ENCODE measurements at places on chromosomes 3 and 15.
A peak's percentile ranks its signal among the peaks of the same experiment; 100 is the strongest.

DNA sequence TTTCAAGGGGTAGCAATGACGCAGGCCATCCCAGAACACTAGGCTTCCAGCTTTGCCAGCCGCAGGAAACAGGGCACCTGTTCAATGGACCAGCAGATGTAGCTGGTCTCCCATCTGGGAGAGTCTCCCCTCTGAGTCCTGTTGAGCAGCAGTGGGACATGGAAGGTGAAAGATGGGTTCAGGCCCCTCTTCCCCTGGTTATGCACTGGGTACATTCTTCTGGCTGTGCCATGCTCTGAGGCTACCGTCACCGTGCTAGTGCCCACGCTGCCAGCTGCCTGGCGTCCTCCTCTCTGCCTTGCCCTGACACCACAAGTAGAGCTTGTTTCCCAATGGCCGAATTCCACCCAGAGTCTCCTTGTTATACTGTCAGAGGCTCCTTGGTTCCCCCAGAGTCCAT is 63.1 kb downstream of the TLE3 start:
- DNase-seq = no peak

DNA sequence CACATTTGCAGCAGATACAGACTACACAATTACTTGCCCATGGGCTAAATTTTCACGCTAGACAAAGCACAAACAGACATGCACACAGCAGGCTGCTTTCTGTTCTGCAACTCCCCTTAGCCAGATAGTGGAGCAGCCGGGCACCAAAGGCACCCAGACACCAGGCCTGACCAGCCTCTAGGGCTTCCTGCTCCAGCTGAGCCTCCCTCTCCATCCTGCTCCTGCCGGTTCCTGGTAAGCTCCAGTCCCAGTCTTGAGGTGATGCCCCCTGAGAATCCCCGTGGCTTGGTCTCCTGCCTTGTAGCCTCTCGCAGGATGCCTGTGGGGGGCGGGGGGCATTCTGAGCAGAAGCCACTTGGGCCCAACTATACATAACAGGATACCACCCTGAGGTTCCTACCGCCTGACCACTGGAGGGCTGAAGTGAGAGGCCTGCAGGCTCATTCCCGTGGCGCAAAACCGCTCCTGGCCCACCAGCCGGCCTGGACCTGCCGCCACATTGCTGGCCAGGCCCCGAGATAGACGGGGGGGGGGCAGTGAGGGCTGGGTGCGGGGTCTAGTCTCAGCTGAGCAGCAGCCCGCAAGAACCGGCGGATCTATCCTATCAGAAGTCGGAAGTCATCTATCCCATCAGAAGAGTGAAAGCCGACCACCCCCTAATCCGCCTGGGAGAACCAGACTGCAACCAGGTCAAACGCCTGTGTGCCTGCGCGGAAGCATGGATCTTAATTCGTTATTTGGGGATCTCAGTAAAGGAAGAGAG is 3.9 kb downstream of the FOXL2 start:
- DNase-seq = peak; percentile 67

DNA sequence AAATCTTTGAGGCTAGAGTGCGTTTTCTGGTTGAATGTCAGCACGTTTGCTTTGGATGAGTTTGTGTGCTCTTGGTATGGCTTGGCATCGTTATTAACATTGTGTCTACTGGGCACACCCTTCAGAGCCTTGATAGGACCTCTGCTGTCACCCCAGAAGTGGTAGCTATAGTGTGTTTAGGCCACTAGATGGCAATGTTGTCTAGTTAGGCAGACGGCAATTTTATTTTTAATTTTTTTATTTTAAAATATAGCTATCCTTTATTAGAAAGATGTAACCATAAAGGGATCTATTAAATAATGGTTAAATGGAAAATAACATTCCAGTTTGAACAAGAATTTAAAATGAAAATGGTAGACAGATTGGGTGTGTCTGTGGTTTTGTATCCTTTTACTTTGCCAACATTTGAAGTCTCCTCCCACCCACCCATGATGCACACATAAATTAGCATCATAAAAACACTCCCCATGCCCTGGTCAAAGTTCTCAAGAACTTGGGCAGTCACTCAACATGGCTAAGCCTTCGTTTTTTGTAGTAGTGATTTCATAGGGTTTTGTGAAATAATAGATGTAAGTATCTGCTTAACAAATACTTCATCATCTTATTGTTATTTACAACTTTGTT is 200.7 kb downstream of the KCNH8 start:
- DNase-seq = peak; percentile 48

DNA sequence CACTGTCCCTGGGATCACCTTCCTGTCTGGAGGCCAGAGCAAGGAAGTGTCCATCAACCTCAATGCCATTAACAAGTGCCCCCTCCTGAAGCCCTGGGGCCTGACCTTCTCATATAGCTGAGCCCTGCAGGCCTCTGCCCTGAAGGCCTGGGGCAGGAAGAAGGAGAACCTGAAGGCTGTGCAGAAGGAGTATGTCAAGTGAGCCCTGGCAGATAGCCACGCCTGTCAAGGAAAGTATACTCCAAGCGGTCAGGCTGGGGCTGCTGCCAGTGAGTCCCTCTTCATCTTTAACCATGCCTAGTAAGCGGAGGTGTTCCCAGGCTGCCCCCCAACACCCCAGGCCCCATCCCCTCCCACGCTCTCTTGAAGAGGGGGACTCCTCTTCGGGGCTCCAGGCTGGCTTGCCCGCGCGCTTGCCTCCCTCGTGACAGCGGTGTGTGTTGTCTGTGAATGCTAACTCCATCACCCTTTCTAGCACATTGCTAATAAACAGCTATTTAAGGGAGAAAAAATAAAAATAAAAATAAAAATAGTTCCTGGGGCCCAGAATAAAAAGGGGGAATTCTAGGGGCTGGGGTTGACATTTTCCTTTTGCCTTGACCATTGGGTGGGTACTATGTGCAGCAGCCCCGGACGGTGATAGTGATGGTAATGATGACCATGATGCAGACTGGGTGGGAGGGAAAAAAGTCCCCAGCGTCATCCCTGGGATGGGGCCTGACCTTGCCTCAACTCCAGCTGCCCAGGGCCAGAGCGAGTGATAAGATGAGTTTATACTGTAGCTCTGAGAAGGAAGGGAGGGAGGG is 3.3 kb upstream of the ALAS1 start:
- no peak for DNase-seq

- DNase-seq = no peak
Measured at GRCh38 chr3:179840985-179841384, 188.1 kb downstream of the USP13 start.

DNA sequence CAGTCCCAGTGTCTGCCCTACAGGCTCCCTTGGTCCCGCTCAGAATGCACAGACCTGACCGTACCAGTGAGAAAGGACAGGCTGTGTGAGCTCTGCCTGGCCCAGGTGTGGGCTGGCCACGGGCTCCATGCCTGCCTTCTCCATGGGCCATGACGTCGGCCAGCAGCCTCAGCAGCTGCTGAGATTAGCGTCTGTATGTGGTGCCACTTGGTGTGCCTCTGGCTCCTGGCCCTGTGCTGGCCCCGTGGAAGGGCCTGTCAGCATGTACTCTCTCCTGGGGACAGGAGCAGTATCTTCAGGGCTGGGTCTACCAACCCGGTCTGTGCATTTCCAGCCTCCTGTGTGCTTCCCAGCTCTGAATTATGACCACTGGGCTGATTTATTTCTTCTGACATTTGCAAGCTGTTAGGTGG is 25.7 kb downstream of the KLF13 start:
- no peak for DNase-seq

- no peak for DNase-seq
Measured at GRCh38 chr3:9298236-9298635, 48.8 kb upstream of the SRGAP3 start.

DNA sequence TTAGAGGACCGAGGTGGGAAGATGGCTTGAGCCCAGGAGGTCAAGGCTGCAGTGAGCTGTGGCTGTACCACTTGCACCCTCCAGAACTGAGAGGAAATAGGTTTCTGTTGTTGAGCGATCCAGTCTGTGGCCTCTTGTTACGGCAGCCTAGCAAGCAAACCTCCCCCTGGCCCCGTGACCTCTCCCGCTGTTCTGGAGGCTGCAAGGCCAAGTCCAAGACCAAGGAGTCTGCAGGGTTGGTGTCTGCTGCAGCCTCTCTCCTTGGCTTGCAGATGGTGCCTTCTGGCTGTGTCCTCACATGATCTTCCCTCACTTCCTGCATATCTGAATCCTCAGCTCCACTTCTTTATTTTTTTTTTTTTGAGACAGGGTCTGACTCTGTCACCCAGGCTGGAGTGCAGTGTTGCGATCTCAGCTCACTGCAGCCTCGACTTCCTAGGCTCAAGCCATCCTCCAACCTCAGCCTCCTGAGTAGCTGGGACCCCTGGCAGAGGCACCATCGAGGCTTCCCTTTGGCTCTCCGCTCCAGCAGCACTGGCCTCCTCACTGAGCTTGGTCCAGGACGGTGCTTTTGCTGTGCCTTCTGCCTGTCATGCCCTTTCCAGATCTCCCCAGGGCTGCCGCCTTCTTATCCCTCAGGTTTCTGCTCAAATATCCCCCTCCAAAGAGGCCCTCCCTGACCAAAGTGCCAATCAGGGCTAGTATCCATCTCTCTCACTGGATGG is 18.0 kb upstream of the PLXND1 start:
- no peak for DNase-seq

GRCh38 chr15:66917904-66918448 is 147.4 kb upstream of the SMAD3 start:
- no peak for DNase-seq

DNA sequence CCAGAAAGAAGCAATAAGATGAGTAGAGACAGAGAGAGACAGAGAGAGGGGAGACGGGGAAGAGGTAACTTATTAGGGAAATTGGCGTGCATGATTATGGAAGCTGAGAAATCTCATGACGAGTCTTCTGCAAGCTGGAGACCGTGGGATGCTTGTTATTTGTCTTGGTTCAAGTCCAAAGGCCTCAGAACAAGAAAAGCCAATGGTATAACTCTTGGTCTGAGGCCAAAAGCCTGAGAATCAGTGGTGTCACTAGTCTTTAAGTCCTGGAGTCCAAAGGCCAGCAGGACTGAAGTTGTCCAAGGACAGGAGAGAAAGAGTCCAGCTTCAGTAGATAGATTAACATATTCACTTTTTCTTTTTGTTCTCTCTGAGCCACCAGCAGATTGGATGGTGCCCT is 613.6 kb downstream of the CADM2 start:
- no peak for DNase-seq

All from neural progenitor cell (in vitro differentiated cells).